GM23248 (cell line): ENCODE measurements at places on chromosomes 7 and 10.

- H3K4me3 ChIP-seq = no peak overlapping the region
- no peaks in the 10 kb centered on the region for H3K4me1 ChIP-seq
- H3K27ac ChIP-seq = no peak overlapping the region
- no peaks in the 10 kb centered on the region for H3K36me3 ChIP-seq
- no peaks in the 10 kb centered on the region for H3K27me3 ChIP-seq
- no peak for DNase-seq
These were observed 54.7 kb downstream of the GALNT17 start for GRCh38 chr7:71186535-71187057.

GRCh38 chr7:31095286-31096197 is 43.4 kb downstream of the ADCYAP1R1 start:
- H3K27me3 ChIP-seq = peaks cover 5% of the 10 kb centered on the region; the same call in 1 of the 2 replicates
- H3K27ac ChIP-seq = no peak overlapping the region

DNA sequence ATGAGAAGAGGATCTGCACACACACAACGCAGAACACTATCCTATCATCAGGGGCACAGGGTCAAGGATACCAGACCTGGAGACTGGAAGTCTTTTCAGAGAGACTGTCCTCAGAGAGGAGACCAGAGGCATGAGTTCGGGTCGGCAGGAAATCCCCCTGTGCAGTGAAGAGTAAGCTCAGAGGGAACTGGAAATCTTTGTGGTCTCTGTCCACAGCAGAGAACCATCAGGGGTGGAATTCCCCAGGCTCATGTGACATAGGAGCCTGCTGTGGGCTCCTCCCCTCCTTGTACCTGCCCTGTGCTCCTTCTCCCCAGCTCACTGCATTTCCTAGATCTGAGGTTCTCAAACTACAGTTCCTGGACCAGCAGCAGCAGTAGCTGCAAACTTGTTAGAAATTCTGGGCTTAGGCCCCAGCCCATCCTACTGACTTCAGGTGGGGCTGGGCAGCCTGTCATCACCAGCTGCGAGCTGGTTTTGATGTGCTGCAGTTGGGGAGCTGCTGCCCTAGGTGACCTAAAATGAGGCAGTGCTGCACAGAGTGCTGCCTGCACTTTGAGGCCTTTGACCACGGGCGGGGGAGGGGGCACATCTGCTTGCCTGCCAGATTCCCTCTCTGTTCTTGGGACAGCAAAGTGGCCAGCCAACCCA is 2.4 kb downstream of the ZMIZ2 start:
- DNase-seq = no peak
- H3K27me3 ChIP-seq = no peaks in the 10 kb centered on the region
- no peaks in the 10 kb centered on the region for H3K36me3 ChIP-seq
- peaks cover 18% of the 10 kb centered on the region; the same call in 1 of the 2 replicates for H3K4me1 ChIP-seq
- H3K27ac ChIP-seq = no peak overlapping the region

DNA sequence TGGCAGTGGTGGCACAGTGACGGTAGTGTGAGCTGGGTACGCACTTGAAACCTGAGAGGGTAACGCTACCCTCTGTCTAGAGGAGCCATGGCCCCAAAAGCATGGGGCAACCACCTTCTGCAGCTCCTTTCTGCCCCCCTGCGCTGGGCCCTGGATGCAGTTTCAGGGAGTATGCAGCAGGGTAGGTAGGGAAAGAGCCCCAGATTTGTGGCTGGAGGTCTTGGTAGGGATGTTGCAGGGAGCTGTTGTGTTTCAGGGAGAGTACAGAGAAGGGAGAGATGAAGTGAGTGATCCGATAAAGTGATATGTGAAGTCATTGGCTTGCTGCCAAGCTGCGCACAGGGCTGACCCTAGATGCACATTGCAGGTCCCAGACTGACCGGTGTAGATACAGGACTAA is 2.7 kb upstream of the PGAM2 start:
- H3K4me3 ChIP-seq = no peak overlapping the region
- H3K36me3 ChIP-seq = no peaks in the 10 kb centered on the region
- peaks cover 27% of the 10 kb centered on the region for H3K4me1 ChIP-seq
- DNase-seq = peak; percentile 35
- H3K27me3 ChIP-seq = no peaks in the 10 kb centered on the region

DNA sequence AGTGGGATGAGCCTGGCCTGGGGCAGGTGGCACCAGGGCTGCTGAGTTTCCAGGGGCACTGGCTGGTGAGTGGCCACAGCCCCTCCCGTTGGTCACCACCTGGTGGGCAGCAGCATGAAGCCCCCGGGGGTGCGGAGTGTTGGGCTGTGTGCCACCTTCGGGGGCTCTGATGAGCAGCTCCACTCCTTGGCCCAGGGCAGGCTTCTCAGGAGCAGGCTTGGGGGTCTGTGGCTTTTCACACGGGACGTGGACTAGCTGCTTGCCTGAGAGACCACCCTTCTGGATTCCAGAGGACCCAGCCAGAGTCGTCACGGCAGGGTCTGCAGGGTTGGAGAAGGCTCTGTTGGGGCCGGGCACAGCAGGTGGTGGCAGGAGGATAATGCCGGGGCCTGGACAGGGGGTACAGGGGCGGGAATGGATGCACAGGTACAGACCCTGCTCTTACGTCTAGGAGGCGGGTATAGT is 193.1 kb downstream of the ADARB2 start:
- no peak overlapping the region for H3K4me3 ChIP-seq
- DNase-seq = no peak
- H3K27ac ChIP-seq = no peak overlapping the region
- no peaks in the 10 kb centered on the region for H3K27me3 ChIP-seq
- H3K36me3 ChIP-seq = no peaks in the 10 kb centered on the region
- no peaks in the 10 kb centered on the region for H3K4me1 ChIP-seq

DNA sequence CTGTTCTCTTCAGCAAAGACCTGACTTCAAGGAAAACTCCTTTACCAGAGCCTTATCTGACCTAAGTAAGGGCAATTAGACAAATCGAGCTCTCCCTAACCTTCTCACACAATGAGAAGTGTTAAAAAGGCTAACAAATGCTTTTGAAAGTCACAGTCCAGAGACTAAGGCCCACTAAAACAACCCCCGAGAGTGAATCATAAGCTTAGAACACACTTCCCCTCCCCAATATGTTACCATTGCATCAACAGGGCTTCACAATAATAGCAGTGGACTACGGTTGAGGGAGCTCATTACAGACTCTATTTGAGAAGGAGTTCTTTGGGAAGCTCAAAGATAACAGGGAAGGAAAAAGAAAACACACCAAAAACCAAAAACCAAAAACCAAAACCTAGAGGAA is 28.6 kb upstream of the ZEB1 start:
- no peaks in the 10 kb centered on the region for H3K36me3 ChIP-seq
- H3K4me3 ChIP-seq = no peak overlapping the region
- DNase-seq = no peak
- peaks cover 20% of the 10 kb centered on the region for H3K4me1 ChIP-seq
- H3K27ac ChIP-seq = no peak overlapping the region

DNA sequence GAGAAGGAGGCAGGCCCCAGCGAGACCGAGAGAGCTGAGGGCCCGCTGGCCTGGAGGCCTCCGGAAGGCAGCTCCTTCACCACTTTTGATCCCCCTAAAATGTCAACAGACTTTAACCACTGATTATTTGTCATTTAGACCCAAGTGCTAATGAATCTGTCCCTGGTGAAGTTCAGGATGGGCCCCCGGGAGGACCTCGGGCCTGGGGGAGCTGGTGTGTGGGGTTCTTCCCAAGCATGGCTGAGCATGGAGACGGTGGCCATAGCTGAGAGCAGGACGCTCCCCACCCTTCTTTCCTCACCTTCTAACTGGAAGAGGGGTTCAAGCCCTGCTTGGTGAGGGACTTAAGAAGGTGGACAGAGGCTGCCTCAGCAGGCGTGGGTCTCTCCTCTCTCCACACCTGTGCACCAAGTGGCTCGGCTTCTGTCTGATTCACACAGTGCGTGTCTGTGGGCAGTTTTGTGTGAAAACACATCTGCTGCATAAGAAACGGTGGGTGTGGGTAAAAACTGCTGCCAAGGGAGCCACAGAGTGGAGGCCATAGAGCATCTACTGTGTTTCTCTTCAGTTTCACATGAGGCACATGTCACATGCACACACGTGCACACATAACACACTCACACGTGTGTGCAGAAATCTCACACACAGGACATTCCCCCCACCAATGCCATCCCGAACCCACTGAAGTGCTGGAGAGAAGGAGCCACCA is 53.5 kb upstream of the VIPR2 start:
- H3K36me3 ChIP-seq = no peaks in the 10 kb centered on the region
- no peaks in the 10 kb centered on the region for H3K4me1 ChIP-seq
- H3K4me3 ChIP-seq = no peak overlapping the region
- DNase-seq = no peak
- H3K27ac ChIP-seq = no peak overlapping the region

GRCh38 chr10:76082232-76082631 is 650.8 kb downstream of the LRMDA start:
- H3K4me1 ChIP-seq = peaks cover 14% of the 10 kb centered on the region
- no peak overlapping the region for H3K27ac ChIP-seq
- H3K27me3 ChIP-seq = no peaks in the 10 kb centered on the region
- H3K36me3 ChIP-seq = no peaks in the 10 kb centered on the region
- H3K4me3 ChIP-seq = no peak overlapping the region

GRCh38 chr7:87784424-87784823 is 91.7 kb downstream of the SLC25A40 start:
- H3K4me1 ChIP-seq = 0 out of 2 replicates have a peak, but pooled peaks cover 3% of the 10 kb centered on the region
- no peak overlapping the region for H3K27ac ChIP-seq
- peak; percentile 29 for DNase-seq
- H3K4me3 ChIP-seq = no peak overlapping the region
- no peaks in the 10 kb centered on the region for H3K27me3 ChIP-seq

DNA sequence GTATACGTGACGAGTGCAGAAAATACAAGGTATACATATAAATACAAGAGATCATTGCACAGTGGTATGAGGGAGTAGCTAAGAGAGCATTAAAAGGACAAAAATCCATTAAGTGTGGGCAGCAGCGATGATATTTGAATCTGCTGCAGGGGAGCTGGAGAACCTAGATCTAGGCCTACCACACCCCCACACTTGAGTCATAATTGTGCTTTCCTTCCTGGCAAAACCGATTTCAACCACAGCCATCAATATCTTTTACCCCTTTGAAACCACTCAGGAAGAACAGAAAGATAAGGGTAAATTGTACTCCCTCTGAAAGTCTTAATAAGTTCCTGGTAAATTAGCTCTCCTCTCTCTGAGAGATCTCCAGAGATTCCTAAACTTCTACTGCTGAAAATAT is 345.0 kb downstream of the SORCS1 start:
- no peak for DNase-seq
- no peak overlapping the region for H3K27ac ChIP-seq
- H3K4me1 ChIP-seq = no peaks in the 10 kb centered on the region
- H3K4me3 ChIP-seq = no peak overlapping the region

GRCh38 chr10:128017822-128018221 is 108.4 kb downstream of the MKI67 start:
- H3K4me1 ChIP-seq = no peaks in the 10 kb centered on the region
- DNase-seq = no peak
- H3K4me3 ChIP-seq = no peak overlapping the region
- H3K27ac ChIP-seq = no peak overlapping the region
- H3K27me3 ChIP-seq = no peaks in the 10 kb centered on the region
- H3K36me3 ChIP-seq = no peaks in the 10 kb centered on the region

GRCh38 chr7:47787249-47788069 is 160.8 kb downstream of the PKD1L1 start:
- DNase-seq = peak; percentile 33
- H3K4me1 ChIP-seq = peaks cover 55% of the 10 kb centered on the region
- H3K27ac ChIP-seq = peak overlapping the region; percentile 93
- H3K36me3 ChIP-seq = no peaks in the 10 kb centered on the region

GRCh38 chr7:87648316-87648715 is 20.1 kb downstream of the RUNDC3B start:
- H3K4me1 ChIP-seq = no peaks in the 10 kb centered on the region
- H3K27me3 ChIP-seq = no peaks in the 10 kb centered on the region
- H3K4me3 ChIP-seq = no peak overlapping the region
- no peak for DNase-seq

- no peaks in the 10 kb centered on the region for H3K4me1 ChIP-seq
- no peak for DNase-seq
- H3K27ac ChIP-seq = no peak overlapping the region
- H3K36me3 ChIP-seq = no peaks in the 10 kb centered on the region
These were observed 25.0 kb downstream of the POU6F2 start for GRCh38 chr7:39002755-39003154.

GRCh38 chr7:4714767-4715409 is 32.8 kb downstream of the FOXK1 start:
- H3K4me1 ChIP-seq = peaks cover 43% of the 10 kb centered on the region
- H3K27ac ChIP-seq = peak overlapping the region; percentile 56
- H3K4me3 ChIP-seq = peak overlapping the region; percentile 33; the same call in 1 of the 2 replicates
- no peak for DNase-seq
- H3K27me3 ChIP-seq = no peaks in the 10 kb centered on the region

DNA sequence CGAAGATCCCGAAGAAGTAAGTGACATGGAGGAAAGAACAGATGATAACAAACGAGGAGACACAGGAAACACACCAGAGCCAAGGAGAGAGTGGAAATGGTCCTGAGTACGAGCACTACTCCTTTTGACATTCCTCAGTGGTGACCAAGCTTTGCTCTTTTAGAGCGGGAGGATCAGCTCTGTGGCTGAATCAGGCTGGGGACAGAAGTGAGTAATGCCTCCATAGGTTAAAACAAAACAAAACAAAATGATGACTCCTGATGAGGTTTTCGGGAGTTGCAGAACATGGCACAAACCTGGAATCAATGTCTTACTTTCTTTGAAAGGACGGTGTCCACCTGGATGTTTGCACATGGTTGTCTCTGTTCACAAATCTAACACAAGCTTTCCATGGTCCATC is 30.3 kb upstream of the TCF7L2 start:
- no peak overlapping the region for H3K27ac ChIP-seq

DNA sequence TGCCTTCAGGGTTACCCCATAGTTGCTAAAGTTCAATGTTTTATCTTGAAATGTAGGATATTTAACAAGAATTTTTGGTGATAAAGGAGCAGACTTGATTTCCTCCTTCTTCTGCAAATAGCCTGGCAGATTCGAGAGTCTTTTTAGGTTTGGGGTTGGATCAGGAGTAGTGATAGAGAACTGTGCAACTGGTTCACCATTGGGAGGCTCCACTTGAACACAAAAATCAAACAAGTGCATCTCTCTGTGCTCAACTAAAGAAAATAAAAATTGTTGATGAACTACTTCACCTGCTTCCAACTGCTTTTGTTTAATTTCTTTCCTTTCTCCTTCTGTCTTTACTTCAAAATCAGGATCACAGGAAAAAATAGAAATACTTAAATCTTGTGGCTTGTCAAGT is 58.5 kb downstream of the MACC1 start:
- peak; percentile 17 for DNase-seq
- no peak overlapping the region for H3K27ac ChIP-seq
- H3K4me1 ChIP-seq = peaks cover 13% of the 10 kb centered on the region; the same call in 1 of the 2 replicates
- no peak overlapping the region for H3K4me3 ChIP-seq
- no peaks in the 10 kb centered on the region for H3K27me3 ChIP-seq

DNA sequence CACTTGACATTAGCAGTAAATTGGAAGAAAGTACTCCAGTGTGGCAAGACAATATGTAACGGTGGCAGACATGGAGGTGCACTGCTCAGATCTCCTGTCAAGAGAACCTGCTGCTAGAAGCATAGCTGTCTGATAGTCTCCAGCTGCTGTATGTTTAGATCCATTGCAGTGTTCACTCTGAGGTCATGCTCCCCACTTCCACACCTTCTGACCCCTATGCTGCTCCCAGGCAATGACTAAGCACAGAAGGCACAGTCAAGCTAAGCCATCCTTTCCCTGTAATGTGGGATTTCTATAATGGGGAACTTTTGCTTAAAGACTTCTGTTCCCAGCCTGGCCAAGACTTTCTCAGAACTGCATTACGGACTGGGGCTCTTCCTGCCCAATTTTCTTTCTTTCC is 315.8 kb downstream of the HPSE2 start:
- H3K36me3 ChIP-seq = no peaks in the 10 kb centered on the region
- H3K4me3 ChIP-seq = no peak overlapping the region
- H3K27ac ChIP-seq = no peak overlapping the region
- H3K4me1 ChIP-seq = no peaks in the 10 kb centered on the region
